ENCODE measurements at places on chromosomes 4 and X.

DNA sequence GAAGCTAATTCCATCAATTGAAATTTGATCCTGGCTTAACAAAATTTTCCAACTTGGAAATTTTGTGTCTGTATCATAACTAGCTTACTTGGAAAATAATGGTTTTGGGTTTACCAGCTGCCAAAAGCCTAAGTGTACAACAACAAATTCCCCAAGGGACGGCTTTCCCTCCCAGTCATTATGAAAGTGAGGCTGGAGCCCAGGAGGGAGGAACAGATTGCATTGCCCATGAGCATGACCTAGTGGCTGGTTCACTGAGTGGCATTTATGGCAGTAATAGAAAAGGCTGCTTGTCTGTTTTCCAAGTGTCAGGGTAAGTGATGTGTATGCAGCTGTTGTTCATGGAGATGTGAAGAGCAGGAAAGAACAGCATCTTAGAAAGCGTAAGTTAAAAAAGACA lies 70.8 kb upstream of the HHIP start:
- no peak for DNase-seq

- no peak for DNase-seq
These were observed 15.1 kb upstream of the DCLK2 start for GRCh38 chr4:150063128-150063527.

DNA sequence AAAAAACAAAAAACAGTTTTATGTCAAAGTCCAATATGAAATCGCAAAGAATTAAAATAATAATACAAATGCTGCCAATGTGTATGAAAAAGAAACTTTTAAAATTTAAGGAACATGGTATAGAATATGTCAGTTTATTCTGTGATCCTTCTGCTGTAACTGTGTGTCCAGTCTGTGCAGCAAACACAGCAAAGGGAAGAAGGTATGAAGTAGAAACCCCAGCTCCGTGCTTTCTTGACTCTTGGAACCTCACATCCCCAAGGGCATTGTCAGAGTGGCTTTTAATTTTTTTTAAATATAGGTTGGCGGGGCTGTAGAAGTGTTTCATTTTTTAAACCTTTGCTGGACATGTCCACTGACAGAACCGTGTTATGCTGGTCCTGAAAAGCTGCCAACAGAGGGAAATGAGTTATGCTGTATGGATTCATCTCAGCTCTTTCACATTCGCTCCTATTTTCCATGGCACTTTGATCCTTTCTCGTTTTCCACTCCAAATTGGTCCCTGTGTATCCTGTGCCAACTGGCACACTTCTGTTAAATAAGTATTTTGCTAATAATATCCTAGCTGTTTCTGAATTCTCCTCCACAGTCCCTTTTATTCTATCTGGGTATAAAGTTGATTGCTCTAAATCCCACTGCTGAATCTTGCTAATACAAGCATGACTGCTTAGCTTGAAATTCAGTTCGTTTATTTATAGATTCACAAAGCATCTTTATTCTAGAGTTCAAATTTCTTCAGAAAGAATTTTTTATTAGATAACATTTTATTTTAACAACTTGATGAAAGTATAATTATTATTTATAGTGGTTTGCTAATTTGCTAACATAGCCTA lies 127.0 kb upstream of the DDIT4L start:
- no peak for DNase-seq

DNA sequence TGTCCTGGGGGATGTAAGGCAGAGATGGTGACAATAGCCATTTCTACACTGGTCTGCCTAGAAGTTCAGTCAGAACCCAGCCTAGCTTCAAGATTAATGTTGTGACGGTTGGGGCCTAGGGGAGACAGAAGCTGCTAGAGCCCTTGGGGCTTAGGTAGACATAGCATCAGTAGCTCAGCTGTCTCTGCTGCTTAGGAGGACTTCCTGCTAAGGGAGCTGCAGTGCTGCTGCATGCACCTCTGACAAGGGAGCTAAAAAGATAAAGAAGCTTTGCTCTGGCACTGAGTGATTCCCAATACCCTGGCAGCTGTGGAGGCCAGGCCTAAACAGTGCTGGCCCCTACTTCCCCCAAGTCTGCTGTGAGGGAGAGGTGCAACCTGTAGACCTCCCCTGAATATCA lies 116.0 kb downstream of the CT47B1 start:
- no peak for DNase-seq

GRCh38 chrX:38335382-38335781 lies 8.1 kb upstream of the RPGR start:
- DNase-seq, result no peak

- no peak for DNase-seq
These were observed 11.6 kb downstream of the DLG3 start for GRCh38 chrX:70456256-70456655.

- no peak for DNase-seq
These were observed 247.3 kb downstream of the SPOCK3 start for GRCh38 chr4:166987026-166987425.

DNA sequence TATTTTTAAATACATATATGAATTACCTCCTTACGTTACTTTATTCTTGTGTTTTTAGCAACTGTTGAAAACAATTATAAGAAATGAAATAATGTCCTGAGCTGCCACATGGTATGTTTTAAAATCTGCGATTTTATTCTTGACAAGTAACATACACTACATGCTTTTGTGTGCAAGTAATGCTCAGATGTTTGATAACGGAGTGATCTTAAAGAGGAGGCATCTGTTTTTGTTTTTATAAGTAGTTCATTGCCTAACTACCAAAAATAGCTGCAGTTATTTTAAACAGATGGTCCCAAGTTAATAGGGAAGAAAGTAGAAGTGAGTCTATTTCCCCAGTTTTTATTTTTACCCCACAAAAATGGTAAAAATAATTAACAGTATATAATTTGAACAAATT lies 55.2 kb downstream of the GAB1 start:
- no peak for DNase-seq

DNA sequence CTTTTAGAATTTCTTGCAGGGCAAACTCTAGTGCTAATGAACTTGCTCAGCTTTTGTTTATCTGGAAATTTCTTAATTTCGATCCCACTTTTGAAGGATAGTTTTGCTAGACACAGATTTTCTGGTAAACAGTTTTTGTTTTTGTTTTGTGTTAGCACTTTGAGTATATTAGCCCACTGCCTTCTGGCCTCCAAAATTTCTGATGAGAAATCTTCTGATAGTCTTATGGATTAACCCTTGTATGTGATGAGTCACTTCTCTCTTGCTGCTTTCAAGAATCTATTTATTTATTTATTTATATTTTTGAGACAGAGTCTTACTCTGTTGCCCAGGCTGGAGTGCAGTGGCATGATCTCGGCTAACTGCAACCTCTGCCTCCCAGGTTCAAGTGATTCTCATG lies 27.0 kb upstream of the GIMD1 start:
- DNase-seq, result no peak

DNA sequence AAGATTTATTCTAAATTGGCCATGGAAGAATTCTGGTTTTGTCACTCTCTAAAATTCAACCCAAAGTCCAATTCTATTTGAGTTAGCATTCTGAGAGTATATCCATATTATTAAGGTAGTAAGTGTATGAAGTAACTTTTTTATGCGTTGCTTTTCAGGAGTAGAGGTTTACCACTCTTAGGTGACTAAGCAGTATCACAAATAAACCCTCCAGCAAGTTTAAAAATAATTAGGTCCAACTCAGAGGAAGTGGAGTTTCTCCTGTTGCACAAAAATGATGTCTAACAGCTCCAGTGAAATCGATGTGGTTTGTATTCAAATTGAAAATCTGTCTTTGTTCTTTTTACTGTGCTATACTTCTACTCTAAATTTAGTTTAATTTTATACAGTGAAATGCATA lies 6.6 kb downstream of the SCML1 start:
- DNase-seq, result no peak

GRCh38 chr4:52959541-52959940 lies 97.4 kb downstream of the RASL11B start:
- DNase-seq, result no peak

DNA sequence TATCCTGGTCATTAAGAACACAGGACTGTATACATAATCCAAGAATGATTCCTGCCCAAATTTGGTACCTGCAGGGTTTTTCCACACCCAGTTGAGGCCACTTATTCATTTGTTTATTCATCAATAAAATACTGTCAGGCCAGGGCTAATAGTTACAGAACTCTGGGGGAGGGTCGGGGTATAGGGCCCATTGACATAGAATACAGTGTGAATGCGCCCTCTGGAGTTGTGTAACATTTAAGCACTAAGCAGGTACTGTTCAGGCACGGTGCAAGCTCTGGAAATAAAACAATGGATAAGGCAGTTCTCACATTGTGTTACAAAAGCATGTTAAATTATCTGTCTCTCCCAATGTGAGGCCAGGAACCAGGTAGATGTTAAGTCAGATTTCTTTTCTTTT lies 30.8 kb upstream of the LRBA start:
- DNase-seq, result no peak

GRCh38 chrX:8084006-8084405 lies 87.1 kb downstream of the VCX2 start:
- DNase-seq, result no peak

GRCh38 chrX:107504006-107504405 lies 54.6 kb downstream of the FRMPD3 start:
- DNase-seq, result no peak

DNA sequence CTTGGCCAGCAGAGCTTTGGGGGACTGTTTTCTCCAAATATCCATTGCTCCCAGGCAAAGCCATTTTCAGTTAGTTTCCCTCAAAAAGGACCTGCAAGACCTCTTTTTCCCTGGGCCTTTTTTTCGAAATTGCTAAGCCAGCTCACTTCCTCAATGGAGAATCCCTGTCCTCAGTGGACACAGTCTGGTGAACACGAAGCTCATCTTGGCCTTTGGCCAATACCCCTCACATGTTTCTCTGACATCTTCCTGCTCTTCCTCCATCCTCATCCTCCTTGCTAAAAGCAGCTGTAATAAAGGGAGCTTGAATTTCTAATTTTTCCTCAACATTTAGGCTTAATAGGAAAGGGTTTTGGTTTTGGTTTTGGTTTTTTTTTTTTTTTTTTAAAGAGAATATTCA lies 17.6 kb upstream of the PRPS1 start:
- DNase-seq, result no peak

Measured in activated CD4-positive, alpha-beta T cell treated with anti-CD3 and anti-CD28 coated beads, Interleukin-2, amount 10 ng/mL, durations not matched to agents 7 days and 5 days (primary cell).